ENCODE measurements at places on chromosomes 3 and 15.

DNA sequence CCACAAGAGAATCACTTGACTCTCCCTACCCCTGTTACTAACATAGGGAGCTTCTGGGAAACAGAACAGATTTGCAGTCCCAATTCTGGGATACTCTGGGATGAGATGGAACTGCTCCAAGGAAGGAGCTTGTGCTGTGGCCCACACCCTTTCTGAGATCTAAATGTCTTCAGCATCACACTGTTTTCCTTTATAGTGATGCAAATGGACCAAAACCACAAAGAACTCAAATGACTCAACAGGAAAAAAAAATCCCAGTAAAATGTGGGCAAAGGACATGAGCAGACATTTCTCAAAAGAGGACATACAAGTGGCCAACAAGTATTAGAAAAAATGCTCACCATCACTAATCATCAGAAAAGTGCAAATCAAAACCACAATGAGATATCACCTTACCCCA is 155.6 kb downstream of the NECTIN3 start:
- no peak for DNase-seq

- no peak for DNase-seq
Observed at GRCh38 chr3:102741105-102741504, 306.3 kb downstream of the ZPLD1 start.

GRCh38 chr3:9255976-9256375 is 6.5 kb upstream of the SRGAP3 start:
- DNase-seq, result no peak

DNA sequence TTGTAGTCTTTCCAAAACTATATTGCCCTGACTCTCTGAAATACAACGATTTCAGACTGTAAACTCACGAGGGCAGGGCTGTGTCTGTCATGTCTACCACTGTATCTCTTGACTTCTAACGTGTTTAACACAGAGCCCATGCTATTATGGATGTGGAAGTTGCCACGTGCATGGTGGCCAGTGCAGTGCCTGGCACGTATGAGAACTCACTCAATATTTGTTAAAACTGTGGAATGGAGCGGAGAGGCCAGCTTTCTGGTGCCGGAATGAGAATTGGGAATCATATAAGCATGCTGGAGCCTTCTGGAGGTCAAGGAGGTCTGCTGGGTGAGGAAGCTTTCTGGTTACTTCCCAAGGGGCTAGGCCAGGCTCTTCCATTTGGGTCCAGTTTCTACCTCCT is 220.6 kb upstream of the LYSMD4 start:
- no peak for DNase-seq

GRCh38 chr3:139838269-139838957 is 96.6 kb upstream of the CLSTN2 start:
- DNase-seq, result no peak

DNA sequence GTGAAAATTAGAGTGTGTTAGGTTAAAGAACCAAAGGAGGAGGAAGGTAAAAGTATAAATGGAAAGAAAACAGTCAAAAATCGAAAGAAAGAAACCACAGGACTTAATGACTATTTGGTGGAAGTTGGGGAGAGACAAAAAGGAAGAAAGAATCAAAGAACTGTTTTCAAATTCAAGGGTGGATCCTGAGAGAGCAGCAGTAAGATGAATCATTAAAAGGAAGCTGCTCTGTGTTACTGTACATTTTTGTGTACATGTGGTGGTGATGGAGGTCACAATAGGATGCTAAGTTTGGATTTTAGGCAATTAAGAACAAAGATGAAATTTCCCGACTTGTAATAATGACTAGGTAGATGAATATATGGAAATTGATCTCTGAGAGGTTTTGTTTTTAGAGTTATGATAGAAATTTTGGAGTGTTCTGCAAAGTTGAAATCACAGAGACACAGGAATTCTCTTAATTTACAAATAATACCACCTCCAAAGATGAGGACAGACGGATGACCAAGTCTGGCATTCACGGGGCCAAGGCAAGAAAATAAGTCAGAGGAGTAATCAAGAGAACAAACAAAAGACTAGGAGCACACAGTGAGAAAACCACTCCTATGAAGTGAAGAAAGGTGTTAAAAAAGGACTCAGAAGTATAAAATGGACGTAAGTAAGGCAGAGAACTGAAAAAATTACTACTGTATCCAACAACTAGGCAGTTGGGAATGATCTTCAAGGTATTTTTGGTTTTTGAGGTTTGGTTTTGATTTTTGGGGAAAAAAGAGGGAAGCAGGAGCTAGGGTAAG is 7.1 kb downstream of the DHX36 start:
- DNase-seq, result no peak

GRCh38 chr15:60767134-60767824 is 288.3 kb upstream of the ICE2 start:
- no peak for DNase-seq

DNA sequence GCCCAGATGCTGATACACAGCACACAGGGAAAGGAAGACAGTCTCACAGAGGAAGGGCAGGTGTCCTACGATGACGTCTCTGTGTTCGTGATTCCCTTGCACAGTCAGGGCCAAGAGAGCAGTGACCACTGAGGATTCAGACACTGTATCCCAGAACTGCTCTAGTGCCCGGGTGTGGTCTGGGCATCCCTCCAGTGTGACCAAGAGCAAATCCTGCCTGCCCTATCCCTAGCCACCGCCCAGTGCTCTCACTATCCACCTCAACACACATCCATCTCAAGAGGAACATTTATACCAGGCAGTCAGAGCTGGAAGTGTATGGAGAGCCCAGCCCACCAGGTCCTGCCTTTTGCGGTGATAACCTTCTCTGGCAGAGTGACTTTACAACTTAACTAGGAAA is 4.1 kb downstream of the PPM1M start:
- DNase-seq, result no peak

DNA sequence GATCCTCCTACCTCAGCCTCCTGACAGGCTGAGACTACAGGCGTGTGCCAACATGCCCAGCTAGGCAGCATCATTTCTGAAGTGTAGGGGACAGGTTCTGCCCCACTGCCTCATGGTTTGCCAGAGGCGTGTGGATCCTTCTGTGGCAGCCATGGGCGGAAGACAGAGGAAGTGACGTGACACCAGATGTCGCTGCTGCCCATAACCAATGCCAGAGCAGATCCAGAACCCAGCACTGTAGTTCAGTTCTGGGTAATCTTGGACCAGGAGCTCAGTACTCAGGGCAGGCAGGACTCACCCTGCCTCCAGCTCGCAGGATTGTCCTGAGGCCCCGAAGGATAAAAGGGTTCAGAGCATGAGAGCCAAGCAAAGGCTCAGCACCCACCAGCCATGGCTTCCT is 8.2 kb downstream of the RBPMS2 start:
- peak; percentile 8 for DNase-seq

DNA sequence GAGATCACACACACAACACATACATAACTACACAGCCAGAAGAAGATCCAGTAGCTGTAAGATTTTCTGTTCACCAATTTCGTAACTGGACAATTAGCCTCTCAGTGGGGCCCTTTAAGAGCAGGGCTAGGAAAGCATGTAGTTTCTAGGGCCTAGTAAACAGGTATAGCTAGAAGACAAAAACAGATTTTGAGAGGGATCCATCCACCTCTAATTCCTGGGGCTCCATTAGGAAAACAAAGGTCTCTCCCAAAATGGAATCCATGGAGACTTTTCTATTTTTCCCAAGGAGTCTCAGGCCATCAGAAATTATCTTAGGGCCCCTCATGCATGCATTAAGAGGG is 10.5 kb downstream of the KIF15 start:
- no peak for DNase-seq

- no peak for DNase-seq
Observed at GRCh38 chr15:48596415-48596814, 49.1 kb downstream of the FBN1 start.

DNA sequence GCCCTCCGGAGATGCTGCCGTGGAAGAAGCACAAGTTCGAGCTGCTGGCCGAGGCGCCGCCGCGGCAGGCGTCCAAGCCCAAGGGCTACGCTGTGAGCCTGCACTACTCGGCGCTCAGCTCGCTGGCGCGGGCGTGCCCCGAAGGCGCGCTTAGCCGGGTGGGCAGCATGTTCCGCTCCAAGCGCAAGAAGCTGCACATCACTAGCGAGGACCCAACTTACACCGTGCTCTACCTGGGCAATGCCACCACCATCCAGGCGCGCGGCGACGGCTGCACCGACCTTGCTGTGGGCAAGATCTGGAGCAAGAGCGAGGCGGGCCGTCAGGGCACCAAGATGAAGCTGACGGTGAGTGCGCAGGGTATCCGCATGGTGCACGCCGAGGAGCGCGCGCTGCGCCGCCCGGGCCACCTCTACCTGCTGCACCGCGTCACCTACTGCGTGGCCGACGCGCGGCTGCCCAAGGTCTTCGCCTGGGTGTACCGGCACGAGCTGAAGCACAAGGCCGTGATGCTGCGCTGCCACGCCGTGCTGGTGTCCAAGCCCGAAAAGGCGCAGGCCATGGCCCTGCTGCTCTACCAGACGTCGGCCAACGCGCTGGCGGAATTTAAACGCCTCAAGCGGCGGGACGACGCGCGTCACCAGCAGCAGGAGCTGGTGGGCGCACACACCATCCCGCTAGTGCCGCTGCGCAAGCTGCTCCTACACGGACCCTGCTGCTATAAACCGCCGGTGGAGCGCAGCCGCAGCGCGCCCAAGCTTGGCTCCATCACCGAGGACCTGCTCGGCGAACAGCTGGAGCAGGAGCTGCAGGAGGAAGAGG is 1.3 kb downstream of the FAM43A start:
- DNase-seq, result peak; percentile 16

- no peak for DNase-seq
Observed at GRCh38 chr3:177104299-177104992, 92.8 kb downstream of the TBL1XR1 start.

GRCh38 chr3:118682921-118683320 is 351.7 kb downstream of the IGSF11 start:
- no peak for DNase-seq

DNA sequence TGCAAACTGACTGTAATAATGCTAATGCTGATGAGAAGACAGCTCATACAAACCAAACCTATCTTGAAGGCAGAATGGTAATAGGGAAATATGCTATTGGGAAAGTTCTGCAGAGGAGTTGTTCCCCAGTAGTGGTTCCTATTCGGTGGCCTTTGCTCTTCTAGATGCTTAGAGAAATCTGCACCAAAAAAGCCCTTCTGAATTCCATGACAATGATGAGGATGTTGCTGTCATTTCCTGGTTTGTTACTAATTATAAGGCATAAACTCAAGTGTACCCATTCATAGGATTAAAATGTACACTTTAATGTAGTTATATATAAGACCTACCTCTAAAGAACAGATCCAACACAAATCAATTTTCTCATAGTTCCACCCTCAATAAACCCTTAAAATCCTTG is 30.1 kb downstream of the TOMM70 start:
- no peak for DNase-seq

Measured in CD4-positive, alpha-beta T cell treated with Interleukin-10 for 1 hour (primary cell).